ENCODE measurements at places on chromosomes 11 and 22.

DNA sequence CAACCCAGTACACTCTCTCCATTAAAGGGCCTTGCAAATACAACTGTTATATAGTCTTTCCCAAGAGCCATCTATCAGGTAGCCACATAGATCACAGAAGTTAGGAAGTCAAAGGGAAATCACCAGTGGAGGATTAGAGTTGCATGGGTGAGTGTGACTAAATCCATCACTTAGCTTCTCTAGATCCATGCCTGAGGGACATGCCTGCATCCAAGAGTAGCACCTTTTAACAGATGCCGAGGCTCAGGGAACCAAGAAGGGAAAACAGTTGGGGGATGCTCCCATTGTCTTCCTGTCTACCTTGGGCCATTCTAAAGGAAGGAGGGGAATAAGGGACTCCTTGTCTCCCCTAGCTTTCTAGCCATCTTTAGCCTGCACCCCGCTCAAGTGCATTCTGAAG lies 77.9 kb downstream of the XRRA1 start:
- DNase-seq = no peak

DNA sequence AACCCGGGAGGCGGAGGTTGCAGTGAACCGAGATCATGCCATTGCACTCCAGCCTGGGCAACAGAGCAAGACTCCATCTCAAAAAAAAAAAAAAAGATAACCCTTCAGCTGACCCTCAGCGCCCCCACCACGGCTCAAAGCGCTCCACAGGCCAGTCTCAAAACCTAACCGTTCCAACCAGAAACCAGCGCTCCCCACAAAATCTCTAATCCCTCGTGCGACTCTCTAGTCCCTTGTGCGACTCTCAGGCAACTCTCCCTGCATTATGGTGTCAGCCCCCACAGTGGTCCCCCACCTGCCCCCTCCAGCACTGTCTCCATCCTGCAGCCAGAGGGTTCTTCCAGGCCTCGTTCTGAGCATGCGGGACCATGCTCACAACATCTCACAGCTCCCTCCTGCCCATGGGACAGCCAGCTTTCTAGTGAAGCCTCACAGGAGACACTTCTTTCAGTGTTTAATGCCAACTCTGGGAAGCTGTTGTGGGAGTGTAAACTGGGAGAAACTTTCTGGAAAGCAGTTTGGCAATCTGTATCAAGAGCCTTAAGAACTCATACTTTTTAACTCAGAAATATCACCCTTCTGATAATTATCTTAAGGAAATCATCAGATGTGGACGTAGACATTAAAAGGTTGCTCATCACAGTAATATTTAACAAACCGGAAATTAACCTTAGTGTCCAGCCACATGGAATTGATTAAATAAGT lies 4.2 kb upstream of the RASGRP2 start:
- no peak for DNase-seq

DNA sequence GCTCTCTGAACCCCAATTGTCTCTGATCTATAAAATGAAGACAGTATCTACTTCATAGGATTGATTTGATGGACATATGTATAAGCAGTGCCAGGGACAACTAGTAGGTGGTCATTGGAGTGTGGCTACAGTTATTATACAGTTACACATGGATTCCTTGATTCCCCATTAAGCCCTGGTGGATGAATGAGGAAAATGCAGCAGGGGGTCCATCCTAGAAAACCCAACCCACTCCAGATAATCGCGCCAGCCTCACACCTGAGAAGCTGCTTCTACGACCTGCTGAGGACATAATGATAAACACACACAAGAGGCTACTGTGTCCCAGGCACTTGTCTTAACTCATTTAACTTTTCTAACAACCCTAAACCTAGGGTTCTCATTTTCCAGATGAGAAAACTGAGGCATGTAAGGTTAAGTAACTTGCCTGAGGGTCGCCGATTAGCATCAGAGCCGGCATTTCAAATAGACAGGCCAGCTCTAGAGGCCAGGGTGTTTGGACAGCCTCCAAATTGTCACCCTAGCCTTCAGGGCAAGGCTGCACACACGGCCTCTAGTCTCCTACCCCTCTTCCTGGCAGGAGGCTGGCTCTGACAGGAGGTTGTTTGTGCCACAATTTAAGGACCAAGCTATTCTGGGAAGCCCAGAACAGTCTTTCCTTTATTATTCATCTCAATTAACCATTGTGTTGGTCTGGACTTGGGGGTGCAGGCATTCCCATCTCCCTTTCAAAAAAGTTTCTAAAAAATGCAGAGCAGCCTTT lies 3.8 kb upstream of the C11orf91 start:
- no peak for DNase-seq

DNA sequence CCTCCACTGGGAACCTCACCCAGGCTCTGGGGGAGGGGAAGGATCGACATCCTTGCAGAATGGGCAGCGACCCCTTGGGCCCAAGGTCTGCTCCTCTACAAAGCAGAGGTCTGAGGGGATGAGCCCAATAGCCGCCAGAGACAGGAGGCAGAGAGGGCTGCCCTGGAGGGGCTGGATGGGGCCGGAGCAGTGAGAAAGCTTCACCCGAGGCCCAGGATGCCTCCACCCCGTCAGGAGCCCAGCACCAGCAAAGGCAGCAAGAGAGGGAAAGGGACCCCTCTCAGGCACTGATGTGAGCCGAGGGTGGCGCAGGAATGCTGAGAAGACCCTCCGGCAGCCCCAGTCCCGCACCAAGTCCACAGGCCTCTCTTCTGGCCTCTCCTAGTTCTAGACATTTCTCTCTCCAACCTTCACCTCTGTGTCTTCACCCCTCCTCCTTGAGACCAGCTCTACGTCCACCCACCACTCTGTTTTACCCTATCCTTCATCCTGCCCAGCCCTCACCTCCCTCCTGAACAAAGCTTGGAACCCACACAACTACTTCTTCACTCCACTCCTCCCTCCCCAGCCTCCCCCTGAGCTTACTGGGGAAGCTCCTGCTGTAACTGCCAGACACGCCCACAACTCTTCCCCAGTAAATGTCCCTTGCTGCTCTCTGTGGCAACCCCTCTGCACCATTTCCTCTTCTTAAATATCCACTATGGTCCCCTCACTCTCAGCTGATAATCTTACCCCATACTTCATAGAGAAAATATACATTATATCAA lies 131.9 kb downstream of the MPPED1 start:
- no peak for DNase-seq

GRCh38 chr22:27866135-27867084 lies 52.6 kb downstream of the PITPNB start:
- DNase-seq = no peak

- no peak for DNase-seq
Measured at GRCh38 chr11:65780770-65781151, at the start of gene AP5B1. Gene AP5B1 (minus strand): TSS chr11:65780976. CDS start chr11:65780591, 385 bp downstream.

DNA sequence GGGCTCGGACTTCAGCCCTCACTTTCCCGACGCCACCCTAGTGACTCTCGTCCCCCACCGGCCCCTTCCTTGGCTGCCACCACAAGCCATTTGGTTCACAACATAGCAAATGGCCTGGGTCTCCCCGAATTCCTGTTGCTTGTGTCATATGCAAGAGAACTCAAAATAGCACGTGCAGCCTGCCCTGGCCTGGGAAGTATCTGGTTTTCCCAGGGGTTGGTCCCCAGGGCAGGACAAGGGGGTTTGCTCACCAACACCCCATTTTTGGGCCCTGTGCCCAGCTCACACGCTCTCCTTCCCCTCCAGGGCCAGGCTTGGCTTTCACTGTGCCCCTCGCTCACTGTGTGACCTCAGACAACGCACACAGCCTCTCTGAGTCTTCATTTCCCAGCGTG lies 12.8 kb upstream of the TPCN2 start:
- no peak for DNase-seq

DNA sequence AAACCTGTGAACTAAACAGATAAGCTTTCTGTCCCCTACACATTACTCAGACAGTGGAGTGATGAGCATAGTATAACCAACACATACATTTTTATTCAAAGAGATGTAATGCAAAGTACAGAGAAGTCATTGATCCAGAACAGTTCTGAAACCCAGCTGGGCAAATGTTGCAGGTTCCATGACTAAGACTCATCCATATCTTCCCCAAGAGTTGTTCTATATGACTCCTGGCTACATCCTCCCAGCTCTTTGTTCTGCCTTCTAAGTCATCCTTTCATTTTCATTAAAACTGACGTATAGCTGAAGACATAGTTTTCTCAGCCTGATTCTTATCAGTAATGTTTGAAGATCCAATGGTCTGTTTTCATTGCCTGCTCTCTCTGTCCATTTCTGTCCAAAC lies 47.3 kb downstream of the PLAAT5 start:
- no peak for DNase-seq

GRCh38 chr11:61146416-61146815 lies 14.8 kb downstream of the VPS37C start:
- DNase-seq = no peak

- no peak for DNase-seq
Measured at GRCh38 chr11:66847461-66848232, 4.4 kb downstream of the RCE1 start.
